T-helper 17 cell (primary cell): ENCODE measurements at places on chromosomes 2 and 18. TPM values are rescaled to one million over a fixed set of nuclear protein-coding genes. Genes with fewer than 3 reads are reported as not detected.

PLEK gene
- total RNA-seq = 18.0 TPM

SCN9A gene
- total RNA-seq = not detected

GRCh38 chr2:32360416-32360815, 3.6 kb downstream of the BIRC6 start:
- DNase-seq = no peak

- no peak for DNase-seq
Observed at GRCh38 chr2:203470371-203470770, 64.7 kb downstream of the RAPH1 start.

PFN4 gene
- not detected for total RNA-seq

DNA sequence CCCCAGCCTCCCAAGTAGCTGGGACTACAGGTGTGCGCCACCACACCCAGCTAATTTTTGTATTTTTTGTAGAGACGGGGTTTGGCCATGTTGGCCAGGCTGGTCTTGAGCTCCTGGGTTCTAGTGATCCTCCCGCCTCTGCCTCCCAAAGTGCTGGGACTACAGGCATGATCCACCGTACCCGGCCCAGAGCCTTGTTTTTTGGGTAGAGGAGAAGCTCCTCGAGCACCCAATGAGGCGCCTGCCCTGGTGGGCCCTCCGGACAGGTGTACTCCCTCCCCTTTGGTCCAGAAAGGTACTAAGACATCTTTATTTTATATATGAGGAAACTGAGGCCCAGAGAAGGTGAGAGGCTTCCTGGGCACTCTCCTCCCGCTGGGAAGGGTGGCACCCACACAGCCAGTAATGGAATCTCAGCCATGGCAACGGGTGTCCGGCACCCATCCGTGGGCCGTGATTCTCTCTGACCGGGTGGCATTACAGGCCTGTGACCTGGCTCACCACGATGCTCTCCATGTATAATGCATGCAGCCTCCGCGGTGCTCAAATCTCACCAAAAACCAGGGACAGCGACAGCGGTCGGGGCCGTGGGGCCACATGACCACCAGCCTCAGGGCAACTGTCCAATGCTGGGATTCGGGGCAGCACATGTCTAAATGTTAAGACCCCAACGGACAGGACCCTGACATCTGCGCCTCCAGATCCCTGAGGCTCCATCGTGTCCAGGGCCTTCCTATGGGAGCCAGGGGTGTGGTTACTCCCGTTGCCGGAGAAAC, 16.8 kb upstream of the KLHL30 start:
- no peak for DNase-seq
